Cardiac fibroblast (primary cell): ENCODE measurements at places on chromosomes 6 and 20.
A peak's percentile ranks its signal among the peaks of the same experiment; 100 is the strongest.

DNA sequence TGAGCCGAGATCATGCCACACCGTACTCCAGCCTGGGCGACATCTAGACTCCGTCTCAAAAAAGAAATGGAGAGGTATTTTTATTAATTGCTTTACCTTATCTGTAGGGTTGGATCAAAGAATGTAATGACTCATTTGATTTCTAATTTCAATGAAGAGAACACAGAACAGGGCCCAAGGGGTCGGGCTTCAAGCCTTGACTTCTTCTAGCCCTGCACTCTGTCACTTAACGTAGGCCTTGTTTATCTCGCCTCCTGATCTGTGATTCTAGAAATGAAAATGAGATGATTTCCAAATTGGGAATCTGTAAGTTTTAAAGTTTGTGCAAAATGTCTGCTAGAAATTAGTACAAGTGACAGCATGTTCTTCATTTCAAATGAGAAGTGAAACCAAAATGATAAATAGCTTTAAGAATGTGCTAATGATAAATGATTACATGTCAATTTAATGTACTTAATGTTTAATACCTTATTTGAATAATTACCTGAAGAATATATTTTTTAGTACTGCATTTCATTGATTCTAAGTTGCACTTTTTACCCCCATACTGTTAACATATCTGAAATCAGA is 180.5 kb downstream of the SLC16A10 start:
- no peak for DNase-seq

DNA sequence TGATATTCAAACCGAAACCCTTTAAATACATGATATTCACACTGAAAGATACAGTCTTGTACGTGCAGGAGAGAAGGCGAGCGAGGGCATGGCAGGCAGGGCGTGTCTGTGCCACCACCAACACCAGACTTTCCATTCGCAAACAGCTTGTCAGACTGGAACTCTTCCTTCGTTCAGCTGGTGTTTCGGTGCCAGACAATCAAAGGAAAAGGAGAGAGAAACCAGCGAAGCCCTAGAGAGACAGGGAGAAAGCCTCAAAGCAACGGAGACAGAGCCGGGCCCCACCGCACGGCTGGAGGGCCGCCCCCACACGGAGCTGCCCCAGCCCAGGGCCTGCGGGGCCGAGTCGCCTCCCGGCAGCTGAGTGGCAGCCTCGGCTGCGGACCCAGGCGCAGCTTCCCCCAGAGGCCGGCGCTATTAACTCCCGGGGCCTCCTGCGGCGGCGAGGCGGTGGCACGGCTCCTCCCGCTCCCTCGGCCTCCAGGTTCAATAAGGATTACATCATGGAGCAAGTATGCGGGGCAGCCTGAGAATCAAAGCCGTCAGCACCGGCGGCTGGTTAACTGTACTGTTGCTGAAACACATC is 32.1 kb upstream of the NR2E1 start:
- peak; percentile 81 for DNase-seq

- DNase-seq = no peak
These were observed 120.4 kb upstream of the MAP3K7 start for GRCh38 chr6:90707246-90707645.

GRCh38 chr6:30149858-30150550 is 11.0 kb downstream of the TRIM10 start:
- DNase-seq = no peak

DNA sequence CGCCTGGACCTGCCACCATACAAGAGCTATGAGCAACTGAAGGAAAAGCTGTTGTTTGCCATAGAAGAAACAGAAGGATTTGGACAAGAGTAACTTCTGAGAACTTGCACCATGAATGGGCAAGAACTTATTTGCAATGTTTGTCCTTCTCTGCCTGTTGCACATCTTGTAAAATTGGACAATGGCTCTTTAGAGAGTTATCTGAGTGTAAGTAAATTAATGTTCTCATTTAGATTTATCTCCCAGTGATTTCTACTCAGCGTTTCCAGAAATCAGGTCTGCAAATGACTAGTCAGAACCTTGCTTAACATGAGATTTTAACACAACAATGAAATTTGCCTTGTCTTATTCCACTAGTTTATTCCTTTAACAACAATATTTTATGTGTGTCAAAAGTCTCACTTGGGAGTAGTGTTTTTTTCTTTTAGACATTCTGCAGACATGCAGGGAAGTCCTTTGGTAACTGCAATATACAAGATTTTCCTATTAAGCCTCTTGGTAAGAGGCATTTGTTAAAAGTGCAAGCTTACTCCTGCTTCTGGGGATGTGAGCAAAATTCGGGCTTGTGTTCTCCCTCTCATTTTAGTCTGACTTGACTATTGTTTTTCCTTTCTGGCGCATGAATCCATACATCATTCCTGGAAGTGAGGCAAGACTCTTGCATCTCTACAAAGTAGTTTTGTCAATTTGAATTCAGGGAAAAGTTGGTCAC is 8.4 kb upstream of the DYNLRB1 start:
- DNase-seq = no peak

DNA sequence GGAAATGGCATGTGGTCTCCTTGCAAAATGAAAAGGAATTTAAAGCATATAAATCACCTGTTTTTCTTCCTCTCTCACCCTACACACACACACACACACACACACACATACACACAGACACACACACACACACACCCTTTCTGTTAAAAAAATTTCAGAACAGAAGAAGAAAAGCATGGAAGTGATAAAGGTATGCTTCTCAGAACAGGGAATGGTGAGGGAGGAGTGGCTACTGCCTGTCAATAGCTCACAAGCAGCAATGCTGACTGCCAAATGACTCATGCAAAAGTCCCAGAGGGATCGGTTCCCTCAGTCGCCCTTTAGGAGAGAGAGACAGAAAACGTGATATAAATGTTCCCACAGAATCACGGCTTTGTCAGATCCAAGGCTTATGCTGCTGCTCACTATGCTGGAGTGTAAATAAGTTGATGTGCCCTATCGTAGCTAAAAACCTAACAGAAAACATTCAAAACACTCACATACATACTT is 102.6 kb downstream of the IBTK start:
- DNase-seq = peak; percentile 95

DNA sequence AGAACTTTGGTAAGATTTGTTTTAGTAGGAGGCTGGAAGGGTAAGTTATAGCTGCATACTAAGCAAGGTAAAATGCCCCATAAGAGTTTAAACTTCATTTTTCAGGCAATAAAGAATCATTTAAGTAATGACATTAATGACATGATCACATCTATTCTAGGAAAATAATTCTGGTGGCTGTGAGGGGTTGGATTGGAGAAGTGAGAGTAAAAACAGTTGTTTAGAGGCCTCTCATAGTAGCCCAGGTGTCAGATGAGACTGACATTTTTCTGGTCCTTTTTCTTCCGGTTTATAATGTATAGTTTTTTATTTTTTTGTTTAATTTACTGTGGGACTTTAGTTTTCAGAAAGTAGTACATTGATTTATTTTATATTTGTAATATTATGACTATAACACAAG is 40.8 kb downstream of the ITCH start:
- no peak for DNase-seq

GRCh38 chr6:98875375-98875774 is 41.0 kb downstream of the POU3F2 start:
- DNase-seq = no peak

- DNase-seq = no peak
These were observed 27.6 kb downstream of the SLC22A23 start for GRCh38 chr6:3429211-3429610.

DNA sequence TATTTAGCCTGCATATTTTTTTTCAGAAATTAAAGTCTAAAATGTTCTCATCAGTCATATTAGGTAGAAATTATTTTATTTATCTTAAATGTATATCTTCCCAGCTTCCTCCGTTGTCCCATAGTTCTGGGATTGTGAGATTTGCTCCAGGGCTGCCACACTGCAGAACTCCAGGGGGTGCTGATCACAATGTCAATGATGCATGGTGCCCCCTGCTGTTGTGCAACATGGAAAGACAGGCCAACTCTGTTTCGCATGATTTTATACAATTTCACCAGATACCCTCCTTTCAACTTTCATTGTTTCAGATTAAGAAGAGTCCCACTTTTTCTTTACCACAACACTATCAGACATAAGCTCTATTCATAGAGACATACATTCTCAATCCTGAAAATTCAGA is 35.9 kb downstream of the ID4 start:
- DNase-seq = no peak

- no peak for DNase-seq
These were observed 3.9 kb upstream of the ZBTB9 start for GRCh38 chr6:33450434-33450833.

- no peak for DNase-seq
These were observed 25.3 kb downstream of the MDFI start for GRCh38 chr6:41663568-41663967.
